EH (cell line): ENCODE measurements at places on chromosomes 6 and 20.

DNA sequence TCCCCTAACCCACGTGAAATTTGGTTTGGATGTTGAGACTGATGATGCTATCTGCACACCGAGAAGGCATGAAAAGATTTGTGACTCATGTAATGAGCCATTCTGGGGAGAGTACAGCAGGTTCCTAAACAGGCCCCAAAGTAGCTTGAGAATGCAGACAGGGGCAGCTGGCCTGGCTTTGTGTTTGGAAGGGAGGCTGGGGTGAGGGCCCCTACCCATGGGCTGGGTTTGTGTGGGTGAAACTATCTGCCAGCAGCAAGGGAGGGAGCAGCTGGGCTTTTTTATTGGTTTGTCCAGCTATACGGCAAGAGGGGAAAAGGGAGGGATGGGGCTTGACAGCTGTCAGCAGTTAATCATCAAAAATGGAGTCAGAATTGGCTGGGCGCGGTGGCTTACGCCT, 87.0 kb upstream of the RNF24 start:
- peak; percentile 47 for DNase-seq

DNA sequence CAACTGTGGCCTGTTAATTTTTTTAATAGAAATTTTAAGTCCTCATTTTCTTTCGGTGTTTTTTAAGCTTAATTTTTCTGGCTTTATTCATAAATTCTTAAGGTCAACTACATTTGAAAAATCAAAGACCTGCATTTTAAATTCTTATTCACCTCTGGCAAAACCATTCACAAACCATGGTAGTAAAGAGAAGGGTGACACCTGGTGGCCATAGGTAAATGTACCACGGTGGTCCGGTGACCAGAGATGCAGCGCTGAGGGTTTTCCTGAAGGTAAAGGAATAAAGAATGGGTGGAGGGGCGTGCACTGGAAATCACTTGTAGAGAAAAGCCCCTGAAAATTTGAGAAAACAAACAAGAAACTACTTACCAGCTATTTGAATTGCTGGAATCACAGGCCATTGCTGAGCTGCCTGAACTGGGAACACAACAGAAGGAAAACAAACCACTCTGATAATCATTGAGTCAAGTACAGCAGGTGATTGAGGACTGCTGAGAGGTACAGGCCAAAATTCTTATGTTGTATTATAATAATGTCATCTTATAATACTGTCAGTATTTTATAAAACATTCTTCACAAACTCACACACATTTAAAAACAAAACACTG, 10.1 kb downstream of the HFE start:
- peak; percentile 71 for DNase-seq

DNA sequence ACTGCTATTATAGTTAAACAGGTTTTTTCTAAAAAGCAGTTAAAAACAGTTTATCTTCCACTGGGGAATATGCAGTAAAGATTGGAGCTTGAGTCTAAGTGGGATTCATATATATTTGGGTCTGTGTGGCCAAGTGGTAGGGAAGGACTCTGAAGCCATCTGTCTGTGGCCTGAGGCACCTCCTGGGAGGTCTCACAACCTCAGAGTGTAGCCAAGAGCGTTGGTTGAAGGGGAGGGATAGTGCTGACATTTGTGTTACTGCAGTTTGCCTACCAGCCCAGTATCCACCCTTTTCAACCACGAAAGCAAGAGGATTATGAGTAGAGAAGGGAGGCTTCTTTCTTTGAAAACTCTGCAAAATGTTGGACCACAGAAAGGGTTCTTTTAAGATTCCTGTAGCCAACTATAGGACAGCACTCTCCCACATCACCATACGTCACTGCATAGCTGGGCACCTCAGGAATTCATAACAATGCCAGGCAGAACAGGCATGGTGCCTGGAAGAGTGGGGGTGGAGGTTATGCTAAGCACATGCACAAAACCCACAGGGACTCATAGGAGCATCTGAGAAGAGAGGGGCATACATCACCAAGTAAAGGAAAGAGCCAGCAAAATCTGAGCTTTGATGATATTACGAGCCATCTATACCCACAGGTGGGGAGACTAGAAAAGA, 90.5 kb upstream of the HEY2 start:
- DNase-seq, result peak; percentile 9

DNA sequence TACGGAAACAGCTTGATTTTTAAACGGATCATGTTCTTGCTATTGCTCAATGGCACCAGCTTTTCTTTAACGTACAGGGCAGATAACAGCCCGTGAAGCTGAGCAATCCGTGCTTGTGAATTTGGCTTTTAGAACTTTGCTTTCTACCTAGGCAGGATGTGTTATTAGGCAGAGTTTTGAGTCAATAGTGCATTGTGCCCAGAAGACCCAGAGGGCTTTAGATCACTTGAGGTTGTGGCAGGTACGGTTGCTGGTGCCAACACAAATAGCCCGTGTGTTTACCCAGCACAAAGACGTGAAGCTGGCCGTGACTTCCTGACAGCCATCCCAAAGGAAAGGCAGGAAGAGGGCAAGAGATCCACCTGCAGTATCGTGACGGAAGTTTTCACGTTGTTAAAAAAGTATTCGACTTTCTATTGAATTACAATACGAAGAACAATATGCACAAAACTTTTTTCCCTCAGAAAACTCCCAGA, 117.4 kb upstream of the FRMD1 start:
- no peak for DNase-seq

DNA sequence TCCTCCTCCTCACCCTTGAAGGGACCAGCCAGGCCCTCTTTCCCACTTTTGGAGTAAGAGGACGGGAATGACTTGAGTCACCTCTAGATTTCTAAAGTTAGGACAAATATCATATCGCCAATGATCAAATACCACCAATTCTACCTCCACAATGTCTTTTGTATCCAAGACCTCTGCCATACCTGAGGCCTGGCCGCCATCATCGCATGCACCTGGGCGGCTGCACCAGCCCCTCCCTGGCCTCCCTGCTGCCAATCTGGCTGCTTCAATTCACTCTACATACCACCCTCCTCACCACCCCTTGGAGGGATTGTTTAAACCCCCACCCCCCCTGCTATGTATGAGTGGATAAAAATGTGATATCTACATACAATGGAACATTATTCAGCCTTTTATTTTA, 75.0 kb upstream of the RALY start:
- no peak for DNase-seq

DNA sequence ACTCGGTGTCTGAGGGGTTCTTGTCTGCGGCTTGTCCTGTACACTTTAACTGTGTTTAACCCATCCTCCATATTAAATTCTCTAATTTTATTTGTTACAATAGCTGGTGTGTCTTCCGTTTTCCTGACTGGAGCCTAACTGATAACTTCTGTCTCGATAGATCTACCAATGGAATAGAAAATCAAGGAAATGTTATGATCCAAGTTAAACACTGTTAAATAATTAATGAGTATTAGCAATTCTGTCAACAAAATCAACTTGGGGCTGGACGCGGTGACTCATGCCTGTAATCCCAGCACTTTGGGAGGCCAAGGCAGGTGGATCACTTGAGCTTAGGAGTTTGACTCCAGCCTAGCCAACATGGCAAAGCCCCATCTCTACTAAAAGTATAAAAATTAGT, 81.7 kb downstream of the DNAH8 start:
- DNase-seq, result no peak

GRCh38 chr20:50491926-50492634, 18.1 kb upstream of the PTPN1 start:
- DNase-seq, result no peak

DNA sequence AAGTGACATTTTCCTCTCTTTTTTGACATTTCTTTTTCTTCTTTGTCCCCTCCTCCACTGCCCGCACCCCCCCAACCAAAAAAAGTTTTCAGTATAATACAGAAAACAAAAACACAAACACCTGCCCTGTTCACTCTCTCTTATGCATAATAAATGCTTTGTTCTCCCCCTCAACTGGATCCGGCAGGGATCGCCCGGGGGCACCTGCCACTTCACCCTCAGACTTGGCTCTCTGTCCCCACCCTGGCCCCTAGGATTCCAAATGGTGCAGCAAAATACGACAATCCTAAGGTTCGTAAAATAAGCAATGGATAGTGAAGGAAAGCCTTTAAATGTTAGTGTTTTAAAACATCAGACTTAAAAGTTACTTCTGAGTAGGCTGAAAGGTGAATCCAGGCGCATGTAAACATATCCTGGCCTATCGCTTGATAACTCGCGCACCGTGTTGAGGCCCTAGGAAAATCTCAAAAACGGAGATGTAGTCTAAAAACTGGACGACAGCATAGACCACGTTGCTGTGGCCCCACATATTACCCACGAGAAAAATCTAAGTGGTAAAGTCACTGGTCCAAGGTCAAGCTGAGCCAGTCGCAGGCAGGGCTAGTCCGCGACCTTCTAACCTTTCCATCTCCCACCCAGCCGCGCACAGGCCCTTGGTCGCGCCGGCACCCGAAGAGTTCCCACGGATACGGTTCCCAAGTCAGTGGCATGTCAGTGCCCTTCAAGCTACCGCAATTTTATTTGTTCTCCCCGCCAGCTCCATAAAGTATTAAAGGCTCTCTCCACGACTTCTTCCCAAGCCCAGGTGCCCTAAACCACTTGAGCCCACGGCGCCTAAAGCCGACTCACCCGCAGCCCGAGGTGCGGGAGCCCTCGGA, 130.8 kb downstream of the OGFRL1 start:
- DNase-seq, result no peak

DNA sequence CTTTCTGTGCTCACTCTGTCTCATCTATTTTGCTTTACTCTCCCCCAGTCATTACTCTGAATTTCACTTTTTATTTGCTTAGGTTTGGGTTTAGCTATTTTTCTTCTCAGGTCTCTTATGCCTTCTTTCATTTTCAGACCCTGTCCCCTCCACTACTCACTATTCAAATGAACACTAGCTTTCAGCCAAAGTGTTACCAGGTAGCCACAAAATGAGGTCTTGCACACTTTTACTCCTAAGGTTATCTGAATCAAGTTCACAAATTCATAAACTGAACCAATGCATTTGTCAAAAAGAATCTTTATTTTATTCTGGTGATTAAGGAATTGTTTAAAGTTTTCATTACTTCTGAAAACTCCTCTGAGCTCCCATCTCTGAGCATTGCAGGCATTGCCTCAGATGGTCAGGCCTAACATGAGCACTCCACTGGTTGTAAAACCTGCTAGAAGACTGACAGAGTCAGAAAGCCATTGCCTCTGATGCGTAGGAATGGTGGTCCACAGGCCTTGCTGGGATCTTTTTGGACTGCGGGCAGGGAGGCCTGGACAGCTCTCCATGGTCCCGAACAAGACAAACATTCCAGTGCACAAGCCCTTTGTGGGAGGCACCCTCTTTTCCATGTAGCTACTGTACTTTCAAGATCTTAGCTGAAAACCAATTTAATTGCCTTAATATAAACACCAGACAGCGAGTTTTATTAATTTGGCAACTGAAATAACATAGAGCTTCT, 48.5 kb downstream of the FYN start:
- DNase-seq, result no peak

DNA sequence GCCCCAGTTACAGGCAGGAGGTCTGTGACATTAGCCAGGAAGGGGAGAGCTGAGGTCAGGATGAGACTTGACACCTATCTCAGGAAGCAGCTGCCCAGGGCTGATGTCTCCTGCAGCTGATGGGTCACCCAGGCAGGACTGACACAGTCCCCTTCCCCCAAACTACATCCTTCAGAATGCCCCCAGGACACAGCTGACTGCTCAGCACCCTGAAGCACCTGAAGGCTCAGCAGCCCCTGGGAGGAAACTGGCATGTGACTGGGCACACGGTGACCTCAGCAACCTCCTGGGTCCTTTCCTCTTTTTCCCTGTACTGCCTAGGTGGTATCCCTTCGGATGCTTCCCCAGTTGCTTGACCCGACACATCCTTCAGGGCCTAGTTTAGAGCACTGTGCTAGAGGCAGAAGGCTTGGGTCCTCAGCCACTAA, 1.9 kb downstream of the SDC4 start:
- DNase-seq, result no peak

DNA sequence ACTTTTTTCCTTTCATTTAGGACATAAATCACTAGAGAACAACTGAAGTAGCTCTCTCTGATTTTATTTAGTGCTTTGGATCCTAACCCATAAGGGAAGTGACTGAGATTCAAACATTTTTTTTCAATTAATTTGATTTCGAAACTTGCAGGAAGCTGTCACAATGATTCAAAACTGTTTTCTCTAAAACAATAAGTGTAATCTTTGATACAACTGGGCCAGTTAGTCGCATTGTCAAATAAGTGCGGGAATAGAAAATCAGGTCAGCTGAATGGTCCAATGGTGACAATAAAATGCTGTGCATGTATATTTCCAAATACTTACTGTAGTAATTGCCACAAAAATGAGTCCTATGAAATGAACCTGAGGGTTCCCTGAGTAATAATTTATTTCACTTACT, 930.8 kb downstream of the TFAP2A start:
- peak; percentile 57 for DNase-seq

DNA sequence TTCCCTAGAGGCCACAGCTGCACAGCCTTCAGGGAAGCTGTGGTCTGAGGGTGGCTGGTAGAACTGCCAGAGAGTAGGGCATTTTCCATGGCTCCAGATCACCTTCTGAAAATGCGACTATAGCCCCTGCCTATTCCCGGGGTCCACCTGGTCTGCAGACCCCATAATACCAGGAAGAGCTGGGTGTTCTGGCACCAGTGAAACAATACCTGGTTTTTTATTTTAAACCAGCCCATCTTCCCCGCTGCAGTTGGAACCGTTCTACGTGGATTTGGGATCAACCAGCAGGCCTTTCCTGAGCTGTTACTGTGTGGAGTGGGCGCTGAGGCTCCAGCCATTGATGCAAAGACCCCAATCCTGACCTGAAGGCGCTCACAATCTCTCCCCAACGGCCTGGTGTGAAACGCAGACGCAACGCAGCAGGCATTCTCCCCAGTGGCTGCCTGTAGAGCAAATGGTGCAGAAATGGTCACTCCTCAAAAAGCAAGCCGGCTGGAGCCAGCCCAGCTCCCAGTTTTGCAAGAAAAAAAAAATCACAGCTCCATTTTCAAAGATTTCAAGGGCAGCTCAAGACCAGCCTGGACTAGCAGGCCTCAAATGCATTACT, 11.3 kb downstream of the NPEPL1 start:
- DNase-seq, result no peak

DNA sequence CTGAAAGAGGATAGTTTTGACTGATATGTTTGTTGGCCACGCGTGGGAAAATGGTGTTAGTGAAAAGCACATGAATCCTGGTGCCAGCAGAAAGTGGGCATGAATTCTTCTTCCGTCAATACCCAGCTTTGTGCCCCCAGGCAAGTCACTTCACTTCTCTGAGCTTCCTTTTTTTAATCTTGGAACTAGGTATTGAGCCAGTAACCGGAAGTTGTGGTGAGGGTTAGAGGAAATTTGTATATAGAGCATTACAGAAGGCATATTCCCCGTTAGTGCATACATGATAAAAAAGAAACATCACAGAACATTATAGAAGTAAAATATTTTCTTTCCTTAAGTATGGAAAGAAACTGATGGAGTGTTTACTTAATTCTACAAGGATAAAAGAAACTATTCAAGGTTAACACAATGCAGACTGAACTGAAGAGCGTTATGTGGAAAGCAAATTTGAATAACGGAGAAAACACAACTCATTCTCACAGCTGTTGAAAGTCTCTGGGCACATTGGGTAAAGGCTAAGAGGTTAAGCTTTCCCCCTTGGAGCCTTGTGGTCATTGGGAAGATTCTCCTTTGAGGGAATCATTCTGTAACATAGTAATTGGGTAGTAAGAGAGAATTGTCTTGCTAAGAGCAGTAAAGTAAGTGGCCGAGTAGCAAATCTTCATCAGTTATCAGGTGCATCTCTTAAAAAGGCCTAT, 223.1 kb downstream of the BCAS1 start:
- no peak for DNase-seq

- peak; percentile 44 for DNase-seq
Measured at GRCh38 chr20:884983-885952, 30.9 kb downstream of the ANGPT4 start.
